Stimulated activated CD4-positive, alpha-beta T cell treated with anti-CD3 and anti-CD28 coated beads, TNF-alpha, amount 100 ng/mL, for 4 hours (primary cell): ENCODE measurements at places on chromosomes 5 and 9.

DNA sequence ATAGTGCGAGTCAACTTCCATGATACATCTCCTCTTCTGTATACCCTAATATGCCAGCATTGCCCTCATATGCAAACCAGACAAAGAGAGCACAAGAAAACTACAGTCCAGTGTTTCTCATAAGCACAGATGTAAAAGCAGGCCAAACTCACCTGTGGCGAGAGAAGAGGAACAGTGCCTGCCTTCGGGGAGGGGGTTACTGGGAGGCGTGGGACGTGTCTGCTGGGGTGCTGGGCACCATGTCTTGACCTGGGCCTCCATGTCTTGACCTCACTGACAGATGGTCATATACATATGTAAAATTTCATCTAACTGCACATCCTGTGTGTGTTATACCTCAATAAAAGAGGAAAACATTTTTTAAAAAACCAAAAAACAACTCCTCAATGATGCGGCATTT lies 159.3 kb upstream of the PPP1R26 start:
- no peak for DNase-seq

- no peak for DNase-seq
Measured at GRCh38 chr9:132199056-132199455, 37.2 kb downstream of the NTNG2 start.

DNA sequence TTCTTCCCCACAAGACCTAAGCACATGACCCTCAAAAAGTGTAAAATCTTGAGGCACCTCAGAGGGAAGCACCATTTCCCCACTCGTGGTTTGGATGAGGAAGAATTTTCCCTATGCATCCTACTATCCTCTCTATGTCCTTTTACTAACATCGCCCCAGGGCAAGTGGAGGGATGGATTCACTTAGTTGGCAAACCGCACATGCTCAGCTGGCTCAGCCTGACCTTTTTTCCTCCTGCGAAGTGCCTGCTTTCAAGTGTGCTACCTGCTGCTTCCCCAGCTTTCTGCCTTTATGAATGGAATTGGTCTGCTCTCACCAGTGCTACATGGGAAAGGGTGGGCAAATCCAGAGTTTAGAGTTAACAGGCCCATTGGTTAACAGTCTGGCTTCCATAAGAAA lies 56.6 kb upstream of the IFNK start:
- no peak for DNase-seq

DNA sequence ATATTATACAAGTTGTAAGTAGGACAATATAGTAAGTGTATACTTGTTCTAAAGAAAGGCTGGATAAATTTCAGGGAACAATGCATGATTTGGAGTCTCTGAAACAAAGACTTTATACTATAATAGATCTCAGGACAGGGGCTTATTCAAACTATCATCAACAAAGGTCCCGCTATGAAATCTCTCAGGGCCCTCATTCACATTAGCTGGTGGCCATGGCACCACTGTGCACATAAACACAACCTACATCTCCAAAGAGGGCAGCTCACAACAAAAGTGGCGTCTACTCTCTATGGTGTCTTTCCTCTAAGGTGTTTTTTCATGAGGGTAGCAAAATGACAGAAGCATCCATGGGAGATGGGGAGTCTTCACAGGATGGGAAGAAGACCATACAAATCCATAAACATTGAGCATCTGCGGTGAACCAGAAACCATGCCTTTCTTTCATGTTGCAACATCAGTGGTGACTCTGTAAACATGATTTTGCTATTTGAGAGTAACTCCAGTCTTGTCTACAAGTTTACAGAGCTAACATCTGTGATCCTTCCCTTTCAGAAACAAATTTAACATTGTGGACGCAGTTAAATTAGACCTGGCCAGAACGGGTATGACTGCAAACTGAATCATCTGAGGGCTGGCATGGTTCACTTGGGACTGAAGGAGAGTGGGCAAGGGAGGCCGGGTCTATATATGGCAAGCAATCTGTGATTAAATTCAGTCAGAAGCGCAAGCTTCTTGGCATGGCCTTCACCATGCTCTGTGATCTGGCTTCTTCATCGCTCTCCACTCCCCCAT lies 5.5 kb downstream of the TTLL11 start:
- DNase-seq: no peak

- DNase-seq: no peak
Measured at GRCh38 chr5:86756839-86757238, 139.1 kb downstream of the COX7C start.

GRCh38 chr5:151700820-151701219 lies 14.1 kb upstream of the SPARC start:
- DNase-seq: no peak

DNA sequence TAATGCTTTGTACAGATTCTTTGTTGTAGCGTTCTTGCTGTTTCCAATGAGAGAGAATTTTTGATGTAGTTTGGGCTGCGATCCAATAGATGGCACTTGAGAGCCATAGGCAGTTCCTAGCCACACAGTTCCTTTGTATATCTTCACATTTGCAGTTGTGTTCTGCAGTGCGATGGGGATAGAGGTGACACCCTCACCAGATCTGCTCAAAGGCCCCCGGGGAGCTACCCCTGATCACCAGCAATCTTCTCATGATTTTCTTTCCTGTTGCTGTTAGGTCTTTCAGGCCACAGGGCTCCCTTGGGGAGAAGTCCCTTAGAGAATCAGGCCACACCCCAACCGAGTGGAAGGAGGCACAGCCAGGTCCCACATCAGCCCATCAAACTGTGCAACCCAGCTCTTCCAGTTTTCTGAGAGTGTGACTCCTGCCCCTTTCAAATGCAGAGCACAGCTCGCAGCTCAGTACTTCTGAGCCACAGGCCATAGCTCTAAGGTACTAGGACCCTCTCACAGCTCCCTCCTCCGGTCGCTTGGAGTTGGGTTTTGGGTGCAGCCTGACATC lies 353.7 kb downstream of the SLCO4C1 start:
- no peak for DNase-seq

GRCh38 chr5:169268019-169268418 lies 32.9 kb downstream of the SLIT3 start:
- DNase-seq: no peak

DNA sequence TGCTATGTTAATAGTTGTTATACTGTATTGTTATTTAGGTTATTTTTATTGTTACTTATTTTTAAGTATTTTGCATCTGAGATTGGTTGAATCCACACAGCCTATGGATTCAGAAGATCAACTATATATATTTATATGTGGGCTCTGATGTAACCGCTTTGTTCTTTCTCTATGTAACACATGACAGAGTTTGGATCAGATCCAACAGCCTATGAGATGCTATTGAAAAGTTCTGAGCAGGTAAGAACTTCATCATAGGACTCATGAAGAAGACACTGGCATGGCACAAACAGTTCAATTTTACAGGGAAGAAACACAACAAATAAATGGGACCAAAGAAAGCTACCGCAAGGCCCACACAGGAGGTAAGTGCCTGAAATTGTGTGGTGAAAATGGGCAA lies 93.4 kb downstream of the GNAQ start:
- no peak for DNase-seq

DNA sequence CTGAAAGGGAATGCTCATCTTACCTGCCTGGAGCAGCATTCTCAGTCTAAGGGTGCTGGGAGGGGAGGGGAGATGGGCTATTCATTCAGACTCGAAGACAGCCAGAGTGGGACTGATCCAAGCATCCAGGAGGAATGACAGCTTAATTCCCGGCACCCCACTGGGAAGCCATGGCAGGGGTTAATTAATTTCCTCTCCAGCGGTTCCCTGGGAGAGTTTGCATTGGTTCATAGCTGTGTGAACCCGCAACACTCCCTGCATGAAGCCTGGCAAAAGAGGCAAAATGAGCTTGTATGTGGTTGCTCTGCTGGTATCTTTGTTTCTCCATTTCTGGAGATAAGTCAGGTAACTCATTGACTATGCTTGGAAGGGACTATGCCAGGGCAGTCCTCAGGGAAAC lies 401.0 kb upstream of the SLC24A2 start:
- DNase-seq: no peak
